Activated naive CD4-positive, alpha-beta T cell treated with anti-CD3 and anti-CD28 coated beads, Interleukin-2, amount 10 ng/mL, durations not matched to agents 7 days and 5 days (primary cell): ENCODE measurements at places on chromosomes 5 and 9.

DNA sequence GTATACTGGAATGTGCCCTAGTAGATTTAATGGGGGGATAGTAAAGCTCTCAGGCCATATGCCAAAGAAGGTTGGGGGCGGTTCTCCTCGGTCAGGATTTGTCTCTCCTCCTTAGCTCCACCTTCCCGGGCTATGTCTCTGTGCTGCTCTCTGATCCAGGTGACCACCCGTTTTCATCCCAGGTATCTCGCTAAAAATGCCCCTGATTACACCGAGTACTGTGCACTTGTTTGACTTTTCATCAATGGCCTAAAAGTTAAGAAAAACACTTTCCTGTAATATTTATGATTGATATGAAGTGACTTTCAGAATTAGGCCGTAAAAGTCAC, 724 bp downstream of the NDUFS6 start:
- DNase-seq = no peak

DNA sequence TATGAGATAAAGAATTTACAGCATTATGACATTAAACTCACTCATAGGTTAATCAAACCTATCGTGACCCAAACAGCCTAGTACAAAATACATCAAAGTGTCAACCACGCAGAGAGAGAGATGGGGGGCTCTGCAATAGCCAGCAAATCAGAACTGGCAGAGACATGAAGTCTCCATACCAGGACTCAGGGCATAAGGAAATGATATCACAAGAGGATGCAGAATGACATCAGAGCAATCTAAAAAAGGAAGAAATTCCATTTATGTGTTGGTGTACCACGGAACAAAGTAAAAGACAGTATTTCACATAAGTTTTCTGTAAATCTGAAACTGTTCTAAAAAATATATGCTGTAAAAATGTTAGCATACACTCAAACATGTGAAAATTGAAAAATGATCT, 24.6 kb downstream of the BICD2 start:
- DNase-seq = no peak

DNA sequence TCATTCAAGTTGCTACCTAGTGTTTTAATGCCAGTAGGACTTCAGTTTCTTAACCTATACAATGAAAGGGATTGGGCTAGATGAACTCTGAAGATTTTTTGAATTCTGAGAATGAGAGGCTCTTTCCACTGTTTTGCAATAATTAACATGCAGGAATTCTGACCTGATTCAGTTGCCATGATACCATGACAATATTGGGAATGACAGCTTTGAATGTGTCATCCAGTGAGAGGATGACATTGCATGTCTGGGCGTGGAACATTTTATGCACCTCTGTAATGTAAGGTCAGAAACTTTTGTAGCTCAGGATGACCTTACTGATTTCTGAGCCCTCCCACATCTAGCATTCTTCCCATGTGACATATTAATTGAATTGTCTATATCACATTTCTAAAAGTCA, 30.6 kb upstream of the SPINK5 start:
- no peak for DNase-seq

GRCh38 chr9:101705135-101705661, 33.2 kb downstream of the GRIN3A start:
- DNase-seq = peak; percentile 49

GRCh38 chr5:168195110-168195509, 96.3 kb upstream of the WWC1 start:
- no peak for DNase-seq

DNA sequence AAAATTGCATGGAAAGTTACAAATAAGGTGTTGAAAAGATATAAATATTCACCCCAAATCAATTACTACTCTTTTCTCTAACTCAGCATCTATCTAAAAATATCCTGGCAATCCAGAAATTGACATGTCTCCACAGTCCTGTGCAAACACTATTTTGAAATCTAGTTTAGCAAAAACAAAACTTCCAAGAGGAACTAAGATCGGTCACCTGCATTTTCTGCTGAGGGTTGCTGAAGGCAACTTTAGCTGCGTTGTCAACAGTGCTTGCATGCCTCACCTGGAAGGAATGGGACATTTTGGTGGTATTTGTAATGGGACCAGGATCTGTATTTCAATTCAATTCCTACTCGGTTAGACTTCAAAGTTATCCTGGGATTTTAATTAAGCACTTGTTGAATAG, 398.3 kb downstream of the NTRK2 start:
- no peak for DNase-seq

DNA sequence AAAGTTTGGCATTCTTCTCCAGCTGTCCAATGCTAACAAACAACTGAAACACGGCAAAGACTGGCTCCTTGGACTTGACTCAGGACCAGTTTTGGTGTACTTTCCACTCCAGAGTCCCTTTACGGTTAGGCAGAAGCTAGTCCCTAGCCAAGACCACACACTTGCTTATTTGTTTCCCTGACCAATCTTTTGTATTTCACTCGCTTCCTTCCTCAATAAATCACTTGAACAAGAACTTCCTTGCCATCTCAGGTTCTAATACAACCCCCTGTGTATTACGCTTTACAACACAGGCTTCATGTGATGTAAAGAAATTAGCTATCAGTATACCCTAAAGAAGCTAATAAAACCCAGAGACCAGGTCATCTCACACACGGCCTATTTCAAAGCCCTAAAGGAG, 947.5 kb upstream of the CTNND2 start:
- no peak for DNase-seq

DNA sequence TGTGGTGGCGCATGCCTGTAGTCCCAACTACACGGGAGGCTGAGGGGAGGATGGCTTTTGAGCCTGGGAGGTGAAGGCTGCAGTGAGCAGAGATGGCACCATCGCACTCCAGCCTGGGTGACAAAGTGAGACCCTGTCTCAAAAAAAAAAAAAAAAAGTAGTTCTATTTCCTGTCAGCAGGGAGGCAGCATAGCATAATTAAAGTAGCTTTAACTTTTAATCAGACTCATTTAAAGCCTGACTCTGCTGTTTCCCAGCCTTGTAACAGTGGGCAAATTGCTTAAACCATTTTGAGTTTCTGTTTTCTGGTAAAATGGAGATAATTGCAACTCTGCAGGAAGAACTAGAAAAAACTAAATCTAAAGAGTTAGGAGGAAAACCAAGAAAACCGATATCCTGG, 31.2 kb downstream of the CNOT6 start:
- DNase-seq = no peak

DNA sequence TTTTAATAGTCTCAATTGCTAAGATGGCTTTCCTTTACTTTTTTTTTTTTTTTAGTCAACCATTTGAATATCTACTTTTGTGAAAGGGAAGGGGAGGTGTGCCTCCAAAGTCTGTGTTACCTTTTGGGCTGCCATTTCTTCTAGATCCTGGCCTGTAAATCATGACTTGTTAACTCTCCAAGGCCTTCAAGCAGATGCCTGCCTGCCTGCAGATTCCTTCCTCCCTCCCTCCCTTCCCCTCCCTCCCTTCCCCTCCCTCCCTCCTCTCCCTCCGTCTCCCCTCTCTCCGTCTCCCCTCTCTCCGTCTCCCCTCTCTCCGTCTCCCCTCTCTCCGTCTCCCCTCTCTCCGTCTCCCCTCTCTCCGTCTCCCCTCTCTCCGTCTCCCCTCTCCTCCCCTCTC, 73.1 kb downstream of the COMMD10 start:
- no peak for DNase-seq

DNA sequence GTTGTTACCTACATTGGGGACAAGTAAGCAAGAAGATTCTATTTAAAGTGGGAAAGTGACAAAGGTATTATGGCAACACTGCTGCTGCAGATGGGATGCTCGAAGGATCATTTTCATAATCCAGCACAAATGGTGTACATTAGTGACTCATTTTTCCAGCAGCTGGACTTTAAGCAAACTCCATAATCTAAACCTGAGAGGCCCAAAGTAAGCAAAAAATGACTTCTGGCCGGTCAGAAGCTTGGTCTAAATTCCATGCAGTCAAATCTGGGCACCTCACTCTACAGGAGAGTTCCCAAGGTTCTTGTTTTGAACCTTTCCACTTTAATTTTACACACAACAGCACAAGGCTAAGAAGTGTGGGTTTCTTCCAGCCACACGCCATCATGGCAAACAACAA, 43.6 kb upstream of the TRAF1 start:
- no peak for DNase-seq
